Gastroesophageal sphincter (tissue), 4 donors: ENCODE measurements at places on chromosomes 1 and 21. TPM values are rescaled to one million over a fixed set of nuclear protein-coding genes. Genes with fewer than 3 reads are reported as not detected.
A peak's percentile ranks its signal among the peaks of the same experiment; 100 is the strongest.

SPATA17 gene
- total RNA-seq: 0.13 TPM

LRRC71 gene
- not detected for total RNA-seq

DNA sequence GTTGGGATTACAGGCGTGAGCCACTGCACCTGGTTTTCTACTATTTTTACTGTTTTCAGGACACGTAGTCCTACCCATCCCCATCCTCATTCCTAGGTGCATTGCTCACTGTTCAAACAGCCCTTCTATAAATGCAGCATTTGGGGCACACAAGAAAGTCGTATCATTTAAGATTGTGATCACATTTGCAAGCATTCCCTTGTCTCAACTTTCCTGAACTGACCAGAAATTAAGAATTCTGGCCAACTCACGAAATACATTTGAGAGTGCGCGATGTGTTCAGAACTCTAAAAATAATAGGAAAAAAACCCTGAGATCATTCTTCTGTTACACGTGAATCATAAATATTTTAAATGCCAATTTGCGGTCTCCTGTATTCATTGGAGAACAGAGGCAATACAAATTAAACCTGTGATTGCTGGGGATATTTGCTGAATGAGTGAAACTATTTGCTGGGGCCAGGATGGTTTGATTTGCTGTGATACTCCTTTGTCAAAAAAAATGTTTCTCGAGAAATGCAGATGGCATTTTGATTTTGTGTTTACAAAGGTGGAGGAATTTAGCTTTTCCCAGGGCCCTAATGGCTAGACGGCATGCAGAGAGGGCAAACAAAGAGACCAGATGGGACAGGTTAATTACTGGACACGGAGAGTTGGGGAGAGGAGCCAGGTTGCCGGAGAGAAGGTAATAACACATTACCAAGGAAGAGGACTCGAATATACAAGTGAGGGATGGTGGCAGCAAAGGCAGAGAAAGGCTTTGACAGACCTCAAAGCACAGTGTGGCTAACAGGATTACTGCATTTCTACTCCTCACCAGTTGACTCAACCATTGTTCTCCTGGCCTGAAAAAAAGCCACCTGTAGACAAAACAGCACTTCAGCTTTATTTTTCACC lies 38.4 kb downstream of the STPG1 start:
- no peak for ATAC-seq

GRCh38 chr21:15241997-15242736 lies 177.4 kb upstream of the NRIP1 start:
- ATAC-seq: no peak

DNA sequence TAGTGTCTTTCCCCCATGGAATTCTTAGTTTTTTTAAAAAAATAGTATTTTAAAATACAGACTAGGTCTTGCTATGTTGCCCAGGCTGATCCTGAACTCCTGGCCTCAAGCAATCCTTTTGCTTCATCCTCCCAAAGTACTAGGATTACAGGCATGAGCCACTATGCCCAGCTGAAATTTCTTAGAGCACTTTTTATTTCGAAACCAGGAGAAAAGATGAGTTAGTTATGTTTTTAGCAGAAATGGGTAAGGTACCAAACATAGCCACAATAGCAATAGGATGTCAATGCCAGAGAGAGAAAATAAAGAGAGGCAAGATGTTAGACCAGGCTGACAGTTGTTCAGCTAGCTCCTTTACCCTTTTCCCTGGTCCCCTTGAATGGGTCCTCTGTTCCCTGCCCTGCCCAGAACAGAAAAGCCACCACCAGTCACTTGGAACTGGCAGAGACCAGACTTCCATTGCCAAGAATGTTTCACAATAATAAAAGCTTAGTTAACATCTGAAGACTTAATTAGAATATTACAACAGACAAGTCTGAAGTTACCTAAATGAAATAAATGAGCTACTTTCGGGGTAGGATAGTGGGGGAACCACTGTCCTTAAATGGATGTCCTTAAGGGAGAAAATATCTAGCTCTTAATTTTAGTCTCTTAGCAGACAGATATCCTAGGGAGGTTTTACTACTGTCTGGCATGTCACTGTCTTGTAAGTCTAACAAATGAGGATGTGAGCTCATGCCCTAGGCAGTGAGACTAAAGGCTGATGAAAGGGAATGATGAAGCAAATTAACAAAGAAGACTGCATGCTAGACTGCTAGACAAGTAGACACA lies 54.3 kb downstream of the ABL2 start:
- peak; percentile 83 for ATAC-seq

DNA sequence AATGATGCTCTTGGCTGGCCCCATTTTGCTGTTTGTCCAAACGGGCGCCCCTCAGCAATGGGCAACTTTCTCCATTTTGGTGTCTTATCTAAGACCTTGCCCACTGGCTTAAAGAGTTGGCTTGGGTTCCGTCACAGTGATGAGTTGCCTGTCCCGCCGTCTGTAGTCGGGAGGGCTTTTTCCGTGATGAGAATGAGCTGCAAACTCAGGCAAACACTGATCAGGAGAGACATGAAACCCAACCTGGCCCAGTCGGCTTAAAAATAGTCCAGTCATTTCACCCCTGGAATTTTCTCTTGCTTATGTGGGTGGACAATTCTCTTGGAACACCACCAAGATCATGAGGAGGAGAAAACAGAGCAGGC lies 79.3 kb downstream of the ST6GALNAC3 start:
- ATAC-seq: no peak

DNA sequence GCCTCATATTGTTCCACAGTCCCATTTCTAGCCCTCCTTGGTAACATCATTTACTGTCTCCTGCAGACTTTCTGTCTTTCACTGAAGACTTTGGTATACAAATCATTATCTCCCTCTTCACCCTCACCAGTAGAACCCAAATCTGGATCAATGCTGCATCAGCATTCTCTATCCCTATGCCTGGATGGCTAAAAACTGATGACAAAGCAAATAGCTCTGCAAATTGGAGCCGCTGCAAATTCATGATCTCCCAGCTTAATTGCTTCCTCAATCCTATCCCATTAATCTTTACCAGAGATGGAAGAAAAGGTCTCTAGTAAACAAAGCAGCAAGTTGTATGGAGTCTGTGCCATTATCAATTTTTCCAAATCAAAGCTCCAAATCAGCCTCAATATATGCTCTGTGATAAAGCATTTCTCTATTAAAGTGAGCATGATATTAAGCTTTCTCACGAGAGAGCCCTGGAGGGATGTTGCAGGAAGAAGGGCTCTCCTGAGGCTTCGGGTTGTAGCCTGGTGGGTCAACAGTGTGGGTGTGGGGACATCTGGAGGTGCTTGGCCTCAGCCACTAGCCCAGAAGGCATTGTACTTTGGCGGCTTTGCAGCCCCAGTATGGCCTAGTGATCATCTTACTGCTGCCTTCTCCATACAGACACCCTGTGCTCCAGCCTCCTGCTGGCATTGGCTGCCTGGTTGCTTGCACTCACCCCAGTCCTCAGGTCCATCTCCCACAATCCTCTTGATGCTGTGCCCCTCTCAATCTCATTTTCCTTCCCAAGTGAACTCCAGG lies 46.2 kb upstream of the COL24A1 start:
- no peak for ATAC-seq

DNA sequence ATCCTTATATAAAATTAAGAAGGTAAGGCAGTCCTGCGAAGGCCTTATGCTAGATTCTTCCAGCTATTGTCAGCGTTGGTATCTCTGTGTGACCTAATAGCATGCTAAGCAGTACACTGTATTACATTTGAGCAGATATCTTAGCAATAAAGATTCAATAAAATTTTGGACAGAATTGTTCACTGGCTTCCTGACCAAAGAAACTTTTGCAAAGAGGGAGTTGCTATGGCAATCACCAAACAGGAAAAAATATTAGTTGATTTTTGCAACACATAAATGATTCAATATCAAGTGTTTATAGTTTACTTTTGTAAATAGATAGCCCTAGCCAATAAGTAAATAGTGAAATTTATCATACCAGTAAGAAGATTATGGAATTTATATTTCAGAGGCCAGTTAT lies 31.0 kb upstream of the PLEKHO1 start:
- ATAC-seq: no peak

- ATAC-seq: no peak
Measured at GRCh38 chr1:117818456-117818855, 111.0 kb downstream of the GDAP2 start.

- ATAC-seq: peak; percentile 39
Measured at GRCh38 chr21:41933313-41934079, 20.3 kb downstream of the C2CD2 start.

ETV3L gene
- total RNA-seq: not detected

CFHR4 gene
- total RNA-seq: not detected

- no peak for ATAC-seq
Measured at GRCh38 chr1:67771749-67772148, 61.5 kb downstream of the GNG12 start.

GRCh38 chr1:57576756-57577155 lies 152.9 kb upstream of the DAB1 start:
- no peak for ATAC-seq

SYT6 gene
- total RNA-seq: 2.0 TPM

GRCh38 chr1:19438516-19439195 lies 46.7 kb downstream of the CAPZB start:
- no peak for ATAC-seq

DNA sequence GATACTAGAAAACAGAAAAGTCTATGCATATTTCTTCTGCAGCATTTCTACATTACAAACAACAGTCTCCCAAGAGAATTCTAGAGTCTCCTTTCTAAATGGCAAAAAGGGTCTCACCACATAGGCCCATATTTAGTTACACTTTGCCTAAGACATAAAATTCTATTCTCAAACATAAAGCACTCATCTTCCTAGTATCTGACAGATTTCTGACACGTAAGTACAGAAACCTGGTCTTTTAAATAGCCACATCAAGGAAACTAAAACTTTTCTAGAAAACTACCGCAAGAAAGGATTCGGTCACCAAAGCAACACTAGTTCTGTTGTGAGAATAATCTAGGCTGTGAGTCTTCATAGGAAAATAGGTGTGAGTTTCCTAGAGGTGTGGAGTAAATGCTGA lies 33.6 kb upstream of the CTSK start:
- ATAC-seq: no peak

GRCh38 chr21:44801468-44802395 lies at the start of gene UBE2G2:
Gene UBE2G2 (minus strand): TSS chr21:44801820. CDS start chr21:44801748, 72 bp downstream.
- peak; percentile 95 for ATAC-seq

SLAMF6 gene
- total RNA-seq: 1.2 TPM

DNA sequence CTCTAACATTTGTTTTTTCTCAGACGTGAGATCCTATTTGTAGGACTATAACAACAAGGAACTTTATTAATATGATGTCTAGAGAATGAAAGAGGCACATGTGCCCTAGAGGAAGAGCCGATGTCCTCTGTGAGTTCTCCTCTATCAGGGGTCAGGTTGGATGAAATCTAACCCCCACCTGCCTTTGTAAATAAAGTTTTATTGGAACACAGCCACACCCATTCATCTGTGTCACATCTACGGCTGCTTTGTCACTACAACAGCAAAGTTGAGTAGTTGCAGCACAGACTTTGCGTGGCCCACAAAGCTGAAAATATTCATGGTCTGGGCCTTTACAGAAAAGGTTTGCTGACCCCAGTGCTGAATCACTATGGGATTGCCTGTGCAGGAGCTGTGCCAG lies 571 bp upstream of the CAPN9 start:
- no peak for ATAC-seq

PROK1 gene
- not detected for total RNA-seq

NBPF15 gene
- 34.4 TPM for total RNA-seq

DNA sequence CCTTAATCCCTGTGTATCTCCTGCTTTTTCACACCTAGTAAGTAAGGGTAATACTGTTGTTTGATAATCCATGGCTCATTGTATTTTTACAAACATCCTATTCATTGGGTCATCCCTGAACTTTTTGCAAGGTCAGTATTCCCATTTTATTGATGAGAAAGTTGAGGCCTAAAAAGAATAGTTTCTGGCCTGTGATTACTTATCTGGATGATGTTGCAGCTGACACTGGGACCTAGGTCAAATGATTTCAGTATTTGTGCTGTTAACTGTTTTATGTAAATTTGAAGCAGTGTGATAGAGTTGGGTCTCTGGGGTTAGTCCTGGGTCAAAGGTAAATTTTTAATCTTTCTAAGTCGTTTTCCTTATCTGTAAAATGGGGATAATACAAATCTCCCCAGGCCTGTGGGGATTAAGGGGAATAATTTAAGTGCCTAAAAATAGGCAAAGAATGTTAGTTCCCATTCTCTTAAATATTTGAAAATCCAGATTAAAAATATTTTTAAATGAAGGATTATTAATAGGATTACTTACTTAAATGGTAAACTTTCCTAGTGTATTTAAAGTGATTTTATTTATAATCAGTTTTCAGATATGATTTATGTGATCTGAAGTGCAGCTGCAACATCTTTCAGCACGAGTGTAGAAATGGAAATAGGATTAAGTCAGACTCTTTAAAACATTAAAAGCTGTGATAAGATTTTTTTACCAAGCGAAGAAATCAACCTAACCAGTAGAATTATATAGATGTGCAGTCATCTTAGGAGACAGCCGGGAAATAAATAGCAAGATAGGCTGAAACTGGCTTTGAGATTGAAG lies 4.3 kb downstream of the PPP2R5A start:
- no peak for ATAC-seq

DNA sequence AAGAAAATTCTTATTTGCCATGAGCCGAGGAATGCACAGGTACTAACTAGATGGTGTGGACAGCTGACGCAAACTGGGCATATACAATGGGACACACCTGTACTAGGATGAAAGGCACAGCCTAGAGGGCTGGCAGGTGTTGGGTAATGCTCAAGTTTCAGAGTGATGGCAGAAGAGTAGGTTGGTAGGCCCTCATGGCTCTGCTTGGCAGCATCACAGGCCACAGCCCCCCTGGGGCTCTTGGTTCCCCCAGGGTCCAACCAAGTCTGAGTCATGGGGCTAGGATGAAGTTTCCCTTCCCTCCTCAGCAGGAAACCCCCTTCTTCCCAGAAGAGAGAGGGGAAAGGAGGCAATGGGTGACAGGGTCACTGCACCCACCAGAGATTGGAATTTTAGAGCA lies 35.2 kb downstream of the SPEN start:
- ATAC-seq: no peak
